Smooth muscle cell of the brain vasculature (primary cell): ENCODE measurements at places on chromosomes 16 and 17.

- DNase-seq: no peak
These were observed 141.1 kb downstream of the CCDC182 start for GRCh38 chr17:57603978-57604377.

- no peak for DNase-seq
These were observed 44.4 kb downstream of the HAPSTR1 start for GRCh38 chr16:9135797-9136196.

DNA sequence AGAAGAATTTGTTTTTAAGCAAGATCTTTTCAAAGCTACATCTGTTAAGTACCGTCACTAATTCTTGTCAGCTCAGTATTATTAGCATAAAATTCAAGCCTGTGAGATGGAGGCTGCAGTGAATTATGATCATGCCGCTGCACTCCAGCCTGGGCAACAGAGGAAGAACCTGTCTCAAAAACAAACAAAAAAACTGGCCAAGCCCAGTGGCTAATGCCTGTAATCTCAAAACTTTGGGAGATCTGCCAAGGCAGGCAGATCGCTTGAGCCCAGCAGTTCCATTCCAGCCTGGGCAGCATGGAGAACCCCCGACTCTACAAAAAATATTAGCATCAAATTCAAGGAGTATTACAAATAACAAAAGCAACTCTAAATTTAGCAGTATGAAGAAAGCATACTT lies 88.0 kb downstream of the STXBP4 start:
- no peak for DNase-seq

DNA sequence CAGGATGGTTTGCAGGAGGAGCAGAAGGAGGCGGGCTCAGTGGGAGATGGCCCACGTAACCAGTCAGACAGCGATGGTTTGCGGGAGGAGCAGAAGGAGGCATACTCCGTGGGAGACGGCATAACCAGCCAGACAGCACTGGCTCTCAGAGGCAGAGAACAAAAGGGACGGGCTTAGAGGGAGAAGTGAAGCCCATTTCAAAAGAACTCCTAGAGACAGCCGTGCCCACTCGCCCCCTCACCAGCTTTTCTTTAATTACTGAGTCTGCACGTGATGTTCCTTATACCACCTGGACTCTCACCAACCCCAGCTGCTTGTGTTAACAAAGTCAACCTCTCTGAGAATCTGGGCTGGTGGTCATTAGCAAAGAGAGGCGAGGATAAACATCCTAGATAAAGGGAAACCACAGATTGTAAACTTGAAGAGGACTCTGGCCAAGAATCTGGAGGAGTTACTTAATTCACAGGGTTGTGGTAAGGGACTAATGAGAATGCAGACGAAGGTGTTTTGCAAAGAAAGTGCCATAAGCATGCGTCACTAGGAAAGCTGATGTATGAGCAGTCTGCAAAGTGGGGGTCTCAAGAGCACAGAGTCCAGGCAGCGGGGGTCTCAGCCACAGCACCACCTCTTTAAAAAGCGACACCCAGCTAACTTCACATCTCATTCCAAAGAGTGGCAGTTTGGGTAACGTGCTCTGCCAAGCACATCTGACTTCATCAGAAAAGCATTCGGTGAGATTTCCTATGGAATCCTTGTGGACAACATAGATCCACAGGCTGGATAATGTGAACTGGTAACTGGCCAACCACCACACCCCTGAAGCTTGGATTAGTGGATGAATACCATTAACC lies 51.7 kb downstream of the NXN start:
- DNase-seq: no peak

GRCh38 chr16:86610779-86611524 lies 32.6 kb downstream of the FOXL1 start:
- DNase-seq: no peak

- DNase-seq: no peak
These were observed 1.4 kb downstream of the UBE2I start for GRCh38 chr16:1310832-1311200.

GRCh38 chr17:43994272-43995149 lies 9.9 kb upstream of the NAGS start:
- no peak for DNase-seq

DNA sequence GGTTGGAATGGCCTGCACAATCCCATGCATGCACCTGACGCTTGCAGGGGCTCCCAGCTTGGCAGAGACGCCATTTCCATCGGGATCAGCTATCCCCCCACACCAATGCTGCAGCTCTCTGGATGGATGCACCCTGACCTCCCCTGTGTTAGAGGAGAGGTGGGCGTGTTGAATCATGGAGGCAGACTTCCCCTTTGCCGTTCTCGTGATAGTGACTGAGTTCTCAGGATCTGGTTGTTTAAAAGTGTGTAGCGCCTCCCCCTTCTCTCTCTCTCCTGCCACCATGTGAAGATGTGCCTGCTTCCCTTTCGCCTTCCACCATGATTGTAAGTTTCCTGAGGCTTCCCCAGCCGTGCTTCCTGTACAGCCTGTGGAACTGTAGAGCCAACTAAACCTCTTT lies 17.8 kb upstream of the KCNH6 start:
- DNase-seq: no peak

GRCh38 chr16:14494396-14494966 lies 135.6 kb downstream of the PARN start:
- no peak for DNase-seq

DNA sequence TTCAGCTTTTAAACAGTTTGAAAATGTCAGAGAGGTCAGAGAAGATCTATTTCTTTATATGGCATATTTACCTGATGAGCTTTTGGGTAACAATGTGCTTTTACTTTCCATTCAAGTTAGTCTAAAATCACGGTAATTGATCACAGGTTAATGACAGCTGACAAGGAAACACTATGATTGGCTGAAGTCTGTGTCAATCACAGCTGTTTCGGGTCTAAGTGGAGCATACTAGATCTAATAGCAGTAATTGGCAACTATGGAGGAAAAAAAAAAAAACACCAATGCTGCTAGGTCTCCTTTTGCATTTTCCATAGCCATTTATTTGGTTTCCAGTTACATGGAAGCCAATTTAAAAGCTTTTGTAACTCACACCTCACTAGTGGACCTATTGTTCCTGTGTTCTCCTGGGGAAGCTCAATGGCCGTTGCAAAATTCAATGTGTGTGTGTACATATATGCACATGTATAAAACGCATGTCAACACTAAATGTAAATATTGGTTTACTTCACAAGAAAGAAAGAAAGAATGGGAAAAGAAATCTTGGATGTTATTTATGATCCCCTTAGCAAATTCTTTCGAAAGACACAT lies 568.3 kb upstream of the ZFHX3 start:
- no peak for DNase-seq

DNA sequence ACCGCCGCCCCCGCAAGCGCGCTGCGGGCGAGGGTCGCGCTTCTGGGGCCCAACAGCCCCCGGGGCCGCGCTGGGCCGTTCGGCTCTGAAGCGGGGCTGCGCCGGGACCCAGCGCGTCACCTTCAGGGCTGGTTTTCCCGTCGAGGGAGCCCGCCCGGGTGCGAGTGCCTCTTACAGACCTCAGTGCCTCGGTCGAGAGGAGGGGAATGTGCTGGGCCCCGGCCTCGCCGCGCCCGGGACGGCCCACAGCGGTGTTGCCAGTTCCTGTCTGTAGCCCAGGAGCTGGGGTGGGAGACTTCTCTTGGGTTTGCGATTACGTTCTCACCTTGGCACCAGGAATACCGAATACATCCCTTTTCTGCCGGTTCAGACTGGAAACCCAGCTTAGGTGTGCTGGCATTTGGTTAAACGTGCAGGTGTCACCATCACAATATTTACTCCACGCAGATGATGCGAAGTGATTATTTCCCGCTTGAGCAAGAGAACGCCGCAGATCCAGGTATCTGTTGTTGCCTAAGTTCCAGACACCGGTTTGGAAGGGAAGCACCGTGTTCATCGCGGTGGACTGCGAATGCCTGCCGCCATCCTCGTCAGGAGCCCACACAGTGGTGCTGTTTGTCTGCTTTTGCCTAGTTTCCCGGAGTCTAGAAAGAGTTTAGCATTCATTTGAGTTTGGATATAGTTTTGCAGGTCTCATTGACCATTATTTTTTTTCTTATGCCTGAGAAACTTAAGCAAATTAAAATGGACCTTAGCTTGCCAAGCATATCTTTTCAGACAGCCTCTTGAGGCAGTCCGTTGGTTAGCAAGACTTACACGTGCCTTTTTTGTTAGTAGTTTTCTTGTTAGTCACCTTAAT lies 914 bp downstream of the MAP1LC3B start:
- DNase-seq: no peak

- no peak for DNase-seq
These were observed 35.4 kb downstream of the WFDC1 start for GRCh38 chr16:84329843-84330684.

DNA sequence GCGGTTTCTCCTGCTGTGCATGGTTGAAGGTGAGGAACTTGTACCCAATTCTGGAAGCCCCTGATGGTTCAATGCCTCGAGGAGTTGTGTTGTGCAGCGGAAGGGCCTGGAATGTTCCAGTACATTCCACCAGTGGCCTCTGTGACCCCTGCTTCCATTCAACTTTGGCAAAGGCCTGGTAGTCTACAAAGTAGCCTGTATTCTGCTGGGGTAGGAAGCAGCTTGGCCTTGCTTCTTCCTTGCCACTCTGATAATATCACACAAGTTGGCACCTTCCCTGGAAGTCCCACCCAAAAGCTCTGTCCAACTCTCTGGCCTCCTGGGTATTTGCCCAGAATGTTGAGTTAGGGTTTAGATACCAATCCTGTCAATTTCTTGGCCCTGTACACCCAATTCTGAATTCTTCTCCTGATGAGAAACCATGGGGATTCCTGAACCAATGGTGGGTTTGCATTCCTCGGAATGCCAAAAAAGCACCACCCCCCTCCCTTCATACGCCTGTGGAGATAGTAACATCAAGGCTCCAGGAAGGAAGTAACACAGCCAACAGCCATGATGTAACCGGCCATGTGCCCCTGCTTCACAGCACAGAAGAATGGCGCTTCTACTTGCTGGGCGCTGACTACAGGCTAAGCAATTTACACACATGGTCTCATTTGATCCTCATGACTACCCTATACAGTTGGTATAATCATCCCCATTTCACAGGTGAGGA lies 11.8 kb upstream of the FAM117A start:
- DNase-seq: no peak

DNA sequence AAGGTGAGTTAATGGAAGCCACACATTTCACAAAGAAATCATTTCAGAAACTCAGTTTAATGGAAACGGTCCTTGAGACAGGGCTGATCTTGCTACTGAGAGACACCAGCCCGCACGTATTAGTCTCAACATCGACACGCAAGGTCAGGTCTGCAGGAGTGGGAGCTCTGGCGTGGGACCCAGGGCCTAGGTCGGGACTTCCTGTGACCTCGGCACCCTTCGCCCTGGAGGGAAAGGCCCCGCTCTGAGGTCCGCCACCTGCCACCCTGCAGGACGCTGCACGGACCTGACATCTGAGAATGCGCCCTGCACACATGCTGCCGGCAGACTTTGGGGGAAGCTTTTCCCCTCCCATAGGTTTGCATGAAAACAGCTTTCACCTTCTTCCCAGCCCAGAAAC lies 59.7 kb downstream of the LMF1 start:
- no peak for DNase-seq

- DNase-seq: no peak
These were observed 13.0 kb upstream of the HOXB9 start for GRCh38 chr17:48639136-48639535.

DNA sequence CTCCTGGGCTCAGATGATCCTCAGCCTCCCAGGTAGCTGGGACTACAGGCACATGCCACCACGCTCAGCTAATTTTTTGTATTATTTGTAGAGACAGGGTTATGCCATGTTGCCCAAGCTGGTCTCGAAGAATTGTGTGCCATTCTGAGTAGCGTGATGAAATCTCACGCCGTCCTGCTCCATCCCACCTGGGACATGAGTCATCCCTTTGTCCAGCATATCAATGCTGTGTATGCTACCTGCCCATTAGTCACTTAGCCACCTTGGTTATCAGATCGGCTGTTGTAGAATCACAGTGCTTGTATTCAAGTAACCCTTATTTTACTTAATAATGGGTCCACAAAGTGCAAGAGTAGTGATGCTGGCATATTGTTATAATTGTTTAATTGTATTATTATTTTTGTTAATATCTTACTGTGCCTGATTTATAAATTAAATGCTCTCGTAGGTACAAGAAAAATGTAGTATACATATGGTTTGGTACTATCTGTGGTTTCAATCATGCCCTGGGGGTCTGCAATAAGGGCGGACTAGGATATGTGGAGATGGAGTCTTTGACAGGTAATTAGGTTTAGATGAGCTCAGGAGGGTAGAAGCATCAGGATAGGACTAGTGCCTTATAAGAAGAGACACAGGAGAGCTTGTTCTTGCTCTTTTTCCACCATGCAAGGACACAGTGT lies 26.6 kb upstream of the SLC13A2 start:
- DNase-seq: no peak

GRCh38 chr17:13728781-13729180 lies 127.1 kb upstream of the HS3ST3A1 start:
- DNase-seq: no peak

DNA sequence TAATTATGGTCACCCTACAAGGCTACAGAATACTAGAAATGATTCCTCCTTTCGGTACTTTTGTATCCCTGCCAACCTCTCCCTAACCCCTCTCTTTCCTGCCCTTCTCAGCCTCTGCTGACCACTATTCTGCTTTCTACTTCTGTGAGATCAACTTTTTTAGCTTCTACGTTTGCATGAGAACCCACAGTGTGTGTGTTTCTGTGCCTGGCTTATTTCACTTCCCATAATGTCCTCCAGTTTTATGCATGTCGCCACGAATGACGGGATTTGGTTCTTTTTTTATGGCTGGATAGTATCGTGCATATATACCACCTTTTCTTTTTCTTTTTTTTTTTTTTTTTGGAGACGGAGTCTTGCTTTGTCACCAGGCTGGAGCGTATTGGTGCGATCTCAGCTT lies 92.1 kb downstream of the RAP1GAP2 start:
- DNase-seq: no peak

GRCh38 chr17:6241381-6241780 lies 171.2 kb downstream of the WSCD1 start:
- no peak for DNase-seq

DNA sequence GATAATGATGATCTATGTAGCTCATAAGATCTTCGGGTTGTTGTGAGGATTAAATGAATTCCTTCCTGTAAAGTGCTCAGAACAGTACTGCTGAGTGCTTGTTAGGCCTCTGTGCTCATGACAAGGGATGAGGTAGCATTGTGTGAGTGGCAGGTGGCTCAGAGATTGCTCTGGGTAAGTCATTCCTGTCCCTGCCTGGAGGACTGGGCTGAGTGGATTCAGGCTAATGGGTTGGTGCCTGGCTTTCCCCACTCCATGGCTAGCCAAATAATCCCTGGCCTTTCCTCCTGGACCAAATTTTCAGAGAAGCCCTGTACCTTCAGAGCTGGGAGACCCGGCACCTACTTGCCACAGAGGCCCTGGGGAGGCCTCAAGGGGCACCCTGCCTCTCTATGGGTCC lies 1.3 kb upstream of the CCDC92B start:
- DNase-seq: no peak

DNA sequence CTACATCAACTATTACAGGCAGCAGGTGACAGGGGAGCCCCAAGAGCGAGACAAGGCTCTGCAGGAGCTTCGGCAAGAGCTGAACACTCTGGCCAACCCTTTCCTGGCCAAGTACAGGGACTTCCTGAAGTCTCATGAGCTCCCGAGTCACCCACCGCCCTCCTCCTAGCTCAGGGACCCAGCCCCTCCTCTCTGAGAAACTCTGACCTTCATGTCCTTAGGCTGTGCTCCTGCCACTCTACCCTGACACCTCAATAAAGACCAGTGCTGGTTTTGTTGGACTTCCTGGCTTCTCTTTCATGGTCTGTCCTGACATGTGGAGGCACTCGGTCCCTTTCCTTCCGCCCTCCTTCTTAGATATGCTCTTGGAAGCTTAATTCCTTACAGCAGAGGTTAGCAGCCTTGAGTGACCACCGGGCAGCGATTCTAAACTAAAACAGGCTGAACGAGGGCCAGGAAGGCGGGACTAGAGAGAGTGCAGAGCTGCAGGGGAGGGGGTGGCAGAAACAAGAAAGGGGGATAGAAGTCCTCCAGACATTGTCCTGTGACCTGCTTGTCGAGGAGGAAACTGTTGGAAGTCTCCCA lies 915 bp downstream of the AHSP start:
- DNase-seq: no peak
